ENCODE measurements at places on chromosomes 6 and 20. TPM values are rescaled to one million over a fixed set of nuclear protein-coding genes. Genes with fewer than 3 reads are reported as not detected.

The EDN1 gene
- 47.6 TPM for polyA plus RNA-seq

The SPATS1 gene
- polyA plus RNA-seq: not detected

The SLC32A1 gene
- not detected for polyA plus RNA-seq

The NMBR gene
- 0.26 TPM for polyA plus RNA-seq

The LST1 gene
- 5.4 TPM for polyA plus RNA-seq

The CCN6 gene
- 0.40 TPM for polyA plus RNA-seq

The PPP1R3G gene
- polyA plus RNA-seq: 1.2 TPM

The SCUBE3 gene
- polyA plus RNA-seq: 3.7 TPM

The TEAD3 gene
- 52.5 TPM for polyA plus RNA-seq

The GFOD1 gene
- polyA plus RNA-seq: 6.3 TPM

The RSPH3 gene
- 8.0 TPM for polyA plus RNA-seq

The PKIB gene
- 2.0 TPM for polyA plus RNA-seq

The FAM162B gene
- polyA plus RNA-seq: 62.2 TPM

The DEFB124 gene
- polyA plus RNA-seq: 2.1 TPM

The GPX5 gene
- 0.23 TPM for polyA plus RNA-seq

The ENPP4 gene
- 15.1 TPM for polyA plus RNA-seq

Data from right lung (tissue), 10 donors.